ENCODE measurements at places on chromosomes 7 and 10.

- no peak for DNase-seq
These were observed 275.5 kb downstream of the PLXDC2 start for GRCh38 chr10:20091698-20092097.

GRCh38 chr7:155457544-155458110 lies 302 bp upstream of the EN2 start:
- DNase-seq = no peak

DNA sequence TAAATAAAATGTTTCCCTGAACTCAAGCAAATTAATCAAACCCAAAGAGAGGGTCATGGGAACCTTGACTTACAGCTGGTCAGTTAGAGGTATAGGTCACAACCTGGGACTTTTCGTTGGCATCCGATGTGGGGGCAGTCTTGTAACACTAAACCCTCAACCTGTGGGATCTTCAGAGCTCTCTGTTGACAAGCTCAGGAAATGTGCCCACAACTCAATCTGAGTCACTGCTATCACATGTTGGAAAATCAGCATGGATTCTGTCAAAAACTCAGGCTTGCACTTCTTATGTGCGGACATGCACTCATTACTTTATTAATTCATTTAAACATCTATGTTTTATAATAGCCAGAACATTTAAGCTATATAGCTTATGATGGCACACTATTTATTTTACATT lies 424.6 kb upstream of the SORCS1 start:
- no peak for DNase-seq

DNA sequence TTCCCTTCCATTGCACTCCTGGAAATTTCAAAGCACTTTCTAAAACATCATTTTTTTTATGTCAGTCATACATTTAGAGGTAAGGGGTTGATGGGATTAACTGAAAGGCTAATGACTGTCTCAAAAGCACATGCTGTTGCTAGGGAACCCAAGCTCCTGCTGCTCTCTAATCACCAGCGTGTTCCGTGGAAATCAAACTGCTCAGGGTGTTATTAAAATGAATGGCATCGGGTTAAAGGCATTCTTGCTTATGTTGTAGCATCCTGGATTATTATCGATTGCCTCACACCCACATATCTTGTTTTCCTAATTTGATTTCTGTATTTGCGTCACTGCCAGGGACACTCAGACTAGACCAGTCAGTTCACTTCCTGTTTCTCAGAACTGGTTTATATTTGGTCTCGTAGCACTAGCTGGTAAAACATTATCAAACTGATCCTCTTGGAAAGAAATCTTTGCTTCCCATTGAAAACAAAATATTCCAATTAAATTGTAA lies 216.5 kb upstream of the MKLN1 start:
- peak; percentile 56 for DNase-seq

- no peak for DNase-seq
These were observed 2.1 kb upstream of the DHX32 start for GRCh38 chr10:125883211-125883610.

Data from AG04449 (cell line).